Stimulated activated CD4-positive, alpha-beta T cell treated with anti-CD3 and anti-CD28 coated beads, Interleukin-2, amount 100 ng/mL, for 24 hours (primary cell): ENCODE measurements at places on chromosomes 1 and 21.

GRCh38 chr1:115744646-115745275 is 23.8 kb downstream of the CASQ2 start:
- DNase-seq = no peak

GRCh38 chr1:158087320-158087927 is 93.3 kb upstream of the CD1D start:
- peak; percentile 37 for DNase-seq

- no peak for DNase-seq
Observed at GRCh38 chr1:198902655-198903054, 263.8 kb downstream of the PTPRC start.

DNA sequence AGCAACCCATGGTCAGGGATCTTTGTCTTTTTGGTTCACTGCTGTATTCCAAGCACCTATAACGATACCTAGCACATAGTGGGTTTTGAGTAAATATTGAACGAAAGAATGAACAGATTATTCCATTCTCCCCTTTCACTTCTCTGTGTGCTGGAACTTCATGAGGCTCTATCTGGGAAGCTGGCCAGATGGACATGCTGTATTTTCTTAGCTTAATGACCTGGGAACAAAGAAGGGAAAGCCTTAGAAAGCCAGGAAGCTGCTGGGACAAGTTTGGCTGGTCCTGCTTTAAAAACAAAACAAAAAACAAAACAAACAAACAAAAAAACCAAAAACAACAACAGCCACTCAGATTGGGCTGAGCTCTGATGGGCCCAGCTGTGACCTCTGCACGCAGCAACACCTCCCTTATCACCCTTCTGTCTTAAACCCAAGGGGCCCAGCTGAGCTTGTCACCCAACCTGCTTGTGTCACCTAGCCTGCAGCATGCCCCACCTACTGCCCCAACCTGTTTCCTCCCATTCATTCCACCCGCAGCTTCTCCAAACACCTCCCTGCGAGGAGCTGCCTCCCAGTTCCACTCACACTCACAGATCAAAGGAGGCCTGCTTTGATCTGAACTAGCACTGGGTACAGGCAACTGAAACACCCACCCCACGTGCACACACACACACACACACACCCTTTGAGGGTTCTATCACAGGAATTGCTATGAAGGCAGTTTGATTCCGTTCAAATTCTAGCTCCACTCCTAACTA is 37.1 kb downstream of the SLC30A1 start:
- no peak for DNase-seq

DNA sequence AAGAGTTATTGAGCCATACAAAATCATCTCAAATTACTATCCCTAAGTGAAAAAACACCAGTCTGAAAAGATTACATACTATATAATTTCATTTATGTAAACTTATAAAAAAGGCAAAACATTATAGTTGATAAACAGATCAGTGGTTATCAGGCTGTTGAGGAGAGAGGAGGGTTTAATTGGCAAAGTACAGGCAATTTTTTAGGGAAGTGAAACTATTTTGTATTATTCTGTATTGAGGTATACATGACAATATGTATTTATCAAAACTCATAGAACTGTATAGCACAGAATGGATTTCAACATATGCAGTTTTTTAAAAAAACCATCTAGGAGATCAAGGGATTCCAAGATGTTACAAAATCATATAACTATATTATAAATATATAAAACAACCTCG is 403.7 kb downstream of the LTN1 start:
- no peak for DNase-seq

GRCh38 chr1:162137179-162137960 is 67.9 kb downstream of the NOS1AP start:
- no peak for DNase-seq
